ENCODE measurements at places on chromosomes 11 and 22.

GRCh38 chr11:98559961-98560360 is 460.8 kb upstream of the CNTN5 start:
- DNase-seq: no peak

- no peak for DNase-seq
Measured at GRCh38 chr22:26748845-26749244, 91.5 kb downstream of the MIAT start.

- no peak for DNase-seq
Measured at GRCh38 chr11:30729187-30729713, 143.1 kb upstream of the MPPED2 start.

GRCh38 chr11:69050592-69051380 is 2.1 kb downstream of the TPCN2 start:
- no peak for DNase-seq

DNA sequence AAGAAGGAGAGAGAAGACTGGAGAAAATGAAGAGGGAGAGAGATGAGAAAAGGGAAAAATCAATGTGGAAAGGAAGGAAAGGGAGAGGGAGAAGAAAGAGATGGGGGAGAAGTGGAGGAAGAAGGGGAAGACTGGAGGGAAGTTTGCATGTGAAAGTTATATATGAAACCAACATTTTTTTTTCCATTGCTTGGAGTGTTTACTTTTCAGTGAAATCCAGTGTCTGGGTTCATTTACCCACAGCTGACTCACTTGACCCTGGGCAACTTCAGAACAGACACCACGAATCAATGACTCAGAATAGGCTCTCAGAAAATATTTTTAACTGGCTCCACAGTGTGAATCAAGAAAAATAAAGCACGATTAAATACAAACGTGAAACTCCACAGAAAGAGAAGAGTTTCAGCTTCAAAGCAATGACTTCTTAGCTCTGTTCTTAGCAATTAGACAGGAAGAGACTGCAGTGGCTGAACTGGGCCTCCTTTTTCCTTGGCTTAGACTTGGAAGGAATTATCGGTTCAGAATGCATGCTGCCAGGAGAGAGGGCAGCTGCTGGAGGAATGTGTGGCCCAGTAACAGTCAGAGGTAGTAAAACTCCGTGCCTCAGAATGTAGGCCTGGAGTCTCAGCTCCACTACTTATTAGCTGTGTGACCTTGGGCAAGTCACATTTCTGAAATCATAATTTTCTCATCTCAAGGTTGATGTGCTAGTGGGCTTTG is 237.5 kb downstream of the MIAT start:
- no peak for DNase-seq

- DNase-seq: no peak
Measured at GRCh38 chr11:116046127-116046526, 541.9 kb upstream of the CADM1 start.

DNA sequence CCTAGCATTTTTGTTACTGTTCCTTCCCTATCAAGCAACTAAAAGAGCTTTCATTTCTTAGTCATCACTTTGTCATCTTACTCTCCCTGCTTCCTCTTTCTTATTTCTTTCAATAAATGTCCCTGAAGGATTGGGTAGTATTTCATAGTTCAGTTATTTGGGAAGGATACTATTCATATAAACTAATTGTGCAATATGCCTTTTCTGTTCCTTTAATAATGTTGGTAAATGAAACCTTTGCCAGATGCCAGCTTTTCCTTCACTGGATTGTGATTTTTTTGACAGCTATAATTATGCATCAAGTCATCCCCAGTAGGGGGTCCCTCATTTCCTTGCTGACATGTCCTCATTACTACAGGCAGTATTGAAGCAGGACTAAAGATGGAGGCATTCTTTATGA is 101.7 kb downstream of the ATM start:
- no peak for DNase-seq

DNA sequence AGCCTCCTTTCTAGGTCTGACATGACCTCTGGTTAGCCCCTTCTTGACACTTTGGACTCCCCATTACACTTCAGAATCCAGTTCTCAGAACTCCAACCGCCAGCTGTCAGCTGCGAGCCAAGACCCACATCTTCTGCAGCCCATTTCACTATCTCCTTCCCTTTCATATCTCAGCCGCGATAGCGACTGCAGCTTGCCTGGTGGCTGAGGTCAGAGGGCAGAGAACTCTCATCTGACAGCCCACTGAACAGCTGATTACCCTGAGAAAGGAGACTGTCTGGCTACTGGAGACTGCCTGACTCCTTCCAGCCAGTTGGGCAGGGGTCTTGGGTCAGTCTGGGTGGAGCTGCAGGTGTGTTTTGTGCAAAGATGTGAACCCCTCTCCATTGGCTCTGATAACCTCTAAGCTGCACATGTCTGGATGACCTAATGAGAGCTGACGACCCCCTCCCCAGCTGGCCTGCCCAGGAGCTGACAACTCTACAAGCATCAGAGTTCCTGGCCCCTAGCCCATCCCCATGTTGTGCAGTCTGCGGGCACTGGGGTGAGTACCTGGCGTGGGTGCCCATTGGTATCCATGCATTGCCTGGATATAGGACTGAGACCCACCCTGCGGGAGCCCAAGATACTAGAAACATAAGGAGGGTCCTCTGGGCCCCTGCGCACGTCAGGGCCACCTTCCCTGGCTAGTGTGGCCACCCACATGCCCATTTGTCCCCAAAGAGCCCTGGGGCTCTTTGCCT is 1.1 kb downstream of the CHRM1 start:
- DNase-seq: no peak

- DNase-seq: no peak
Measured at GRCh38 chr22:50445071-50445879, 29.6 kb downstream of the SBF1 start.

- no peak for DNase-seq
Measured at GRCh38 chr11:75470476-75471080, 37.6 kb upstream of the KLHL35 start.

DNA sequence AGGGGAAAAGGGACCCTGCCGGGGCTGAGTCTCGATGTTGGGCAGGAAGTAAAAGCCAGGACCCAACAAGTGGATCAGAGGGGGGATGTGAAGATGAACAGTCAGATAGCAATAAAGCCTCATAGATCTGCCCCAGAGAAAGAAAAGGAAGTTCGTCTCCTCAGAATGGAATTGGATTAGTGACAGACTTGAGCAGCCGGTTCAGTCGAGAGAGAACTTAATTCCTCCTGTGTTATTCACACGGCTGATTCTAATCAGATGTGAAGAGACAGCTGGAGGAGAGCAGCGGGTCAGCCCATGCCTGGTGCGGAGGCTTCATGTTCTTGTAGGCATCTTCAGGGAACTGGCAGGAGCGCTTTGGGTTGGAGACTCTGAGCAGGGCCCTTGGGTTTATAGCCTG is 29.3 kb upstream of the CABP7 start:
- DNase-seq: no peak

DNA sequence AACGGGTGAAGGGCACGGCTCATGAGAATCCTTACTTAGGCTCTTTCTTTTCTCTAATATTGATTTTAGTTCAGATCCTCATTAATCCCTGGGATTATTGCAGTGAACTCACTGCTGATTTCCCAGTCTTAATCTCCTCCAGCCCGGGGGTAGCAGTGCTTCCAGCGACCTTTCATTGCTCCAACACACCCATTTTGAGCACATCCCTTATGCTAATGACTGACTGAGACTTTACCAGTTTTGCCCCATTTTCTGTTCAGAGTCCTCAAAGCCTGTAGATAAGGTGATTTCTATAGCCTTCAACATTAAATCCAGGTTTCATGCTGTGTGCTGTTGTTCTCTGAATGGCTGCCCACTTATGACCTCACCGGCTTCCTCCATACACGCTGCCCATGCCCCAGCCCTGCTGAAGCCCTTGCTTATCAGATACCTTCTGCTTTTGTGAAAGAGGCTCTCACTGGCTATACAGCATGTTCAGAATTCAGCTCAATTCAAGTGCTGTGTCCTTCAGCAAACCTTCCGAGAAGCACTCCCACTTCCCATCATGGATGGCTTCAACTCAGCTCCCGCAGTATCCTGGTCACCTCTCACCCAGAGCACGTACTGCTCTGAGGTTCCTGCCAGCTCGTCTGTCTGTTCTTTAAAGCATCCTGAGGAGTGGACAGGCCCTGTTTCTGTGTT is 49.0 kb downstream of the PPFIA1 start:
- DNase-seq: no peak

DNA sequence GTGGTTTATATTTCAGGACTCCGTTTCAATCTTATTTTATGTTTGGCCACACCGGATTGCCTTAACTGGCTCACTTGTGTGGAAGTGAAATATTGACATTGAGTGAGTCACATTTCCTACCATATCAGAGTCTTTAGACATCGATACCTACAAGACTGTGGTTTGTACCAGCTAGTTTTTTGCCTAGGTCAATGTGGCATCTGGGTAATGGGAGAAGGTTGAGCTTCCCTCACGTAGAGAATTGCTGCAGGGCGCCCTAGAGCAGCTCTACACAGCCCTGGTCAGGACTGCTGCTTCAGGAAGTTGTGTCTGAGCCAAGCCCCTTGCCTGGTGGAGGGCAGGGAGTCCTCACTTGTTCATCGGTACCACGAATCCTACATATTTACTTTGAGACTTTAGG is 1.6 kb downstream of the GRAMD1B start:
- DNase-seq: no peak
